GM20000 (cell line): ENCODE measurements at places on chromosomes 11 and 22.
A peak's percentile ranks its signal among the peaks of the same experiment; 100 is the strongest.

GRCh38 chr11:122563761-122564160 is 91.8 kb upstream of the UBASH3B start:
- DNase-seq, result no peak

- DNase-seq, result no peak
These were observed 30.9 kb downstream of the PPM1F start for GRCh38 chr22:21921729-21922128.

DNA sequence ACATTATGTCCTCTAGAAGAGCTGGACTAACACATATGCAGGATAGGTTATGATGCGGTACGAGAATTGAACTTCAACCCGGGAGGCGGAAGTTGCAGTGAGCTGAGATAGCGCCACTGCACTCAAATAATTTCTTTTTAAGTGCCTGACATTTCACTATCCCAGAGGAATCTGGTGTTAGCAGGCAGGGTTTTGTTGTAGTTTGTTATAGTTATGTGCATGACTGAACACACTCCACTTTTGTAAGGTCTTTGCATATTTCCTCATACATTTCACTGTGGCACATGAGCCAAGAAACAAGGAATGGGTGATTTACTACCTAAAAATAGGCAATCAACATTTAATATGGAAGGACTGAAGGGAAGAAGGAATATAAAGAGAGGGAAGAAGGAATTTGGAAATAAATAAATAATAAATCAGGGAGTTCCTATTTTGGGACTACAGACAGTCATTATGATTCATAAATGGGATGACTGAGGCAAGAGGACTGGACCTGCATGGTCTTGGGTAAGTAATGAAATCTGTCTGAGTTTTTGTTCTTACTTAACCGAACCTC is 8.7 kb upstream of the HIPK3 start:
- DNase-seq, result no peak

DNA sequence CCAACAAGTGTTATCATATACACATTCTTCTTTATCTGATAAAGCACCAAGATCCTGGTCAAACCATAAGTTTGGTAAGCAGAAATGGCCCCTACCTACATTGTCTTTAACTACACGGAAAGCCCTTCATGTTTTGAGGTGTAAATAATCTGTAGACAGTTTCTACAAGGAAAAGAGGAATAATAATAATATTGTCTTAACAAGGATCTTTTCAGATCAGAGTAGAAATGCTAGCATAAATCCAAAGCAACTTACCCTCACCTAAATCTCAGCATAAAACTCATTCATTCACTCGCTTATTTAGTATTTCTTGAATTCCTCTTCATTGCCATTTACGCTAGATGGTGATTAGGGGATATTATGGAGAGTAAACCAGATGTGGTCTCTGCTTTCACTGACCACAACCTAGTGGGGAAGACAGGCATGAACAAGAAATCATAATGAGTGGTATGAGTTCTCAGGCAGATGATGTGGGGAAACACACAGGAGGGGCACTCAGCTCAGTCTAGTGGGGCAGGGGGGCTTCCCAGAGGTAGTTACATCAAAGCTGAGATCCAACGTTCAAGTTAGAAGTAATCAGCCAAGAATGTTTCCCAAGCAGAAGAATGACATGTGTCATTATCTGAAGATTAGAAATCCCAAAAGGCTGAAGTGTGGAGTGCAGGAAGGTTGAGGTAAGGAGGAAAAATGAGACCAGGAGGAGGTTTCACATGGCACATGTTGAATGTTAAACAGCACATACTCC is 65.4 kb upstream of the ZC3H12C start:
- peak; percentile 27 for DNase-seq

- DNase-seq, result peak; percentile 89
These were observed 921 bp downstream of the C1QTNF5 start for GRCh38 chr11:119339589-119340334.

DNA sequence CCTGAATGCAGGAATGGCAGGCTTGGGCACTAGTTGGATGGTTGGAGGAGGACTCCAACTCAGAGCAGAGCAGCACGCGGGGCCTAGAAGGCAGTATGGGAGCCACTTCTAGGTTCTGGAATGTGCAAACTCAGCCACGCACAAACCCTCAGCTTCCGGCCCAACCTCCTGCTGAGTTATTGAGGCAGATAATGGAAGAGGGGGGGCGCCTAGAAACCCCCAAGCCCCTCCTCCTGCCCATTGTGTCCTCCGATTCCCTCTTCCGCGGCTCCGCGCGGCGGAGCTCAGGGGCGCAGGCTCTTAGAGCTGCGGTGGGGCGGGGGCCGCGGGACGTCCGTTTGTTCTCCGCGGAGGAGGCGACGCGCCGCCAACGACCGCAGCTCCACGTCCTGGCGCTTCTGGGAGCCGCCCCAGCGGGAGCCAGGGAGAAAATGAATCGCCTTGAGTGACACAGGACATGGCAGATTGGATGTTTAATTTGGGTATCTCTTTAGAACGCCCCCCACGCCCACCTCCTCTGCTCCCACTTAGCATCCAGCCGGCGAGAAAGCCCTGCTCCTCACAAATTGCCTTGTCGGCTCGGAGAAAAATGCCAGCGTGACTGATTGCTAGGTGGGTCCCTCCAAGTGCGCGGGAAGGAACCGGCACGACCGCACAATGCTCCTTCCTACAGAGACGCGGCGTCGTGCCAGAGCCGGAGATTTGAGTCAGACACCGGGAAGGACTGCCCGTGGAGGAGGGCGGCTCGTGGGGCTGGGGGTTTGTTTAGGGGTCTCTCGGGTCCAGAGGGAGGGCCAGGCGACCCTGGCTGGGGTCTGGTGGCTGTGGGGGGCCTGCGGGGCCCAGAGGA is 144.6 kb downstream of the NECTIN1 start:
- DNase-seq, result no peak

DNA sequence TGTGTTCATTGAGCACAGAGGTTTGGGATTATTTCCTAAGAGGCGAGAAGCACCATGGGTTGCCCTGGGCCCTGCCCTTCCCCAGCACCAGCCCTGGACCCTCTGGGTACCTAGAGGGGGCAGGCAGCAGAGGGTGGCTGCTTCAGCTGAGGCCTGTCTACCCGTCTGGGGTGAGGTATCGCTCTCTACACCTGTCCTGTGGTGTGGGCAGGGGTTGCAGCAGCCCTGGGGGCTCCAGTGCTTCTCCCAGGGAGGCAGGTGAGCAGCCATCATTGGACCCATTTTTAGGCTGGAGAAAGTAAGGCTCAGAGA is 15.6 kb downstream of the PRDM11 start:
- DNase-seq, result no peak

DNA sequence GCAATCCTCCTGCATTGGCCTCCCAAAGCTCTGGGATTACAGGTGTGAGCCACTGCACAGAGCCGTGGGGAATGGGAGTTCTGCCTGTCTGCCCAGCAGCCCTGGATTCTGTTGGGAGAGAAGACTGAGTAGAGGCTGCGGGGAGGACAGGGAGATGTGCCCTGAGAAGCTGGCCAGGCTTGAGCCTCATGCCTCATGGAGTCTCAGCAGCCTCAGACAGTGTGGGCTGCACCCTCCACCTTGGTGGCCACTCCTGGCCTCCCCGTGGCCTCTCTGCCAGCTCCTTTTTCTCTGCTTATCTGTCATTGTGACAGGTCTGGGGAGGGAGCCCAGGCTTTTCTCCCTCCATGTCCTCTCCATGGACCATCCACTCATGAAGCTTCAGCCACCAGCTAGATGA is 43.2 kb downstream of the DKK3 start:
- no peak for DNase-seq

GRCh38 chr11:124839972-124840621 is 25.1 kb upstream of the ROBO3 start:
- DNase-seq, result no peak

DNA sequence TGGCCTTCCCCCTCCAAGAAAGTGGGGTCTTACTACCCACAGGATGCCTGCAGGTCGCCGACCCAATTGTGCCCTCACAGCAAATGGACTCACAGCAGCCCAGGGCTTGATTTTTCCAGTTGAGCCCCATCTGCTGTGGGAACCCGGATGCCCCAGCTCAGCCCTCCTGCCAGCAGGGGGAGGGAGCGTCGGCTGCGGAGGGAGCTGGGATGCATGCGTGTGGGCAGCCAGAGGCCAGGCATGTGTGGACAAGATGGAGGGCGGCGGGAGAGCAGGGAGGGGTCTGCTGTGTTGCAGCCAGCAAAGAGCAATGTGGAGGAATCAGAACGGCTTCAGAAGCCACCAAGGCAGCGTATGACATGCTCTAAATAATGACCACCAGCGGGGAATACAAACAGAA is 41.0 kb upstream of the EIF3D start:
- DNase-seq, result no peak

DNA sequence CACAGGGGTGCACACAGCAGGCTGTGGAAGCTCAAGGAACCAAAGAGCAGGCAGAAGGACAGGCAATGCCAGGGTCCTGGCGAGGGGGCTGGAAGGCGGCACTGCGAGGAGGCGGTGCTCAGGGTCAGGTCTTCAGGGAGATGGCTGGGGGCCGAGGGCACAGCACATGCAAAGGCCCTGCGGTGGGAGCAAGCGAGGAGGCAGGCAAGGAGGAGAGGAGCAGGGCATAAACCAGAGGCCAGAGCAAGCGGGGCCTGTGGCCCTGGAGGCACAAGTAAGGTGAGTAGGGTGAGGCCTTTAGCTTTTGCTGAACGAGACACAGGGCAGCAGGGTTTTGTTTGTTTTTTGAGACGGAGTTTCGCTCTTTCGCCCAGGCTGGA is 126.9 kb downstream of the ARHGAP8 start:
- DNase-seq, result no peak

DNA sequence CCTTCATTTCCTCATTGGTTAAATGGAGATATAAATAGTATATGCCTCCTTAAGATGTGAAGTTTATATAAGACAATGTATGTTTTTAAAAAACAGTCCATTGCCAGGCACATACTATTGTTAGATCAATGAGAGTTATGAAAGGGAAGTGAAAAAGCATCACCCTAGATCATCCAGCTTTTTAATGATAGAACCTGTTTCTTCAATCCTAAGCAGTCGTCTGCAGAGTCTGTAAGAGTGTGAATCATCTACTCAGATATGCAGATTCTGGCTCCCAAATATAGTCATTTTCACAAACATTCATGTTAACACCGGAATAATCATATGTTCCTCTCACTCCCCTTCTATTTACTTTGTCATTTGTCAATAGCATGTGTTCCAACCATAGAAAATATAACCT is 65.3 kb upstream of the SLN start:
- DNase-seq, result peak; percentile 34

DNA sequence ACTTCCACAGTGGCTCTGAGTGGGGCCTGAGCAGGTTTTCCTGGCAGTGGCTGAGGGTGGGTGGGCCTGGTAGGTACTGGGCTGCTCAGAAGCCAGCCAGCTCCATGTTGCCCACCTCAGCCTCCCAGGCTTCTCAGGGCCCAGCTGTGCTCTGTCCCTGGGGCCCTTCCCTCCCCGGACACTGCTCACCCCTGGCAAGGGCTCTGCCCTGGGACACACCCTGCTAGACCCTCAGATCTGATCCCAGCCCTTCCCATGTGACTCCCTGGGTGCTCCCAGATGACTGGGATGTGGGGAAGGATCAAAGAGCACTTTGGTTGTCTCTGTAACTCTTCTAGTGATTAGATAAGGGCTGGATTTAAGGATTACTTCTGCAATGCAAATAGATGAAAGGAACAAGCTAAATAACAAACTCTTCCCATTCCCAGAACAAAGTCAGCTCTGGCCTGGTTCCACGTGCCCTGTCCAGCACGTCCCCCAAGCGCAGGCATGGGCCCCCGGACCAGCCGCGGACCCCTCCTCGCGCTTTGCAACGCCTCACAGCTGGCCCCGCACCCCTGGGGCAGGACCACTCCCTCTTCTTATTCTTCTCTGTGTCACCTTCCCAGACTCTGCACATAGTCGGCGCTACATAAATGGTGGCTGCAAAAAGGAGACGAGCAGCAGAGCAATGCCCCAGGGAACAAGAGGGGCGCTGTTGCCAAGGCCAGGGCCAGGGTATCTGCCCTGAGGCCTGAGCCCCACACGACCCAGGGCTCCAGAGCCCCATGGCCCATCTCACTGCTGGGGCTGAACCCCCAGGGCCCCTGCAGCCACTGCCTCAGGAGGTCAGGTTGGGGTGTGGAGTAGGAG is 5.7 kb upstream of the KRTAP5-6 start:
- no peak for DNase-seq

DNA sequence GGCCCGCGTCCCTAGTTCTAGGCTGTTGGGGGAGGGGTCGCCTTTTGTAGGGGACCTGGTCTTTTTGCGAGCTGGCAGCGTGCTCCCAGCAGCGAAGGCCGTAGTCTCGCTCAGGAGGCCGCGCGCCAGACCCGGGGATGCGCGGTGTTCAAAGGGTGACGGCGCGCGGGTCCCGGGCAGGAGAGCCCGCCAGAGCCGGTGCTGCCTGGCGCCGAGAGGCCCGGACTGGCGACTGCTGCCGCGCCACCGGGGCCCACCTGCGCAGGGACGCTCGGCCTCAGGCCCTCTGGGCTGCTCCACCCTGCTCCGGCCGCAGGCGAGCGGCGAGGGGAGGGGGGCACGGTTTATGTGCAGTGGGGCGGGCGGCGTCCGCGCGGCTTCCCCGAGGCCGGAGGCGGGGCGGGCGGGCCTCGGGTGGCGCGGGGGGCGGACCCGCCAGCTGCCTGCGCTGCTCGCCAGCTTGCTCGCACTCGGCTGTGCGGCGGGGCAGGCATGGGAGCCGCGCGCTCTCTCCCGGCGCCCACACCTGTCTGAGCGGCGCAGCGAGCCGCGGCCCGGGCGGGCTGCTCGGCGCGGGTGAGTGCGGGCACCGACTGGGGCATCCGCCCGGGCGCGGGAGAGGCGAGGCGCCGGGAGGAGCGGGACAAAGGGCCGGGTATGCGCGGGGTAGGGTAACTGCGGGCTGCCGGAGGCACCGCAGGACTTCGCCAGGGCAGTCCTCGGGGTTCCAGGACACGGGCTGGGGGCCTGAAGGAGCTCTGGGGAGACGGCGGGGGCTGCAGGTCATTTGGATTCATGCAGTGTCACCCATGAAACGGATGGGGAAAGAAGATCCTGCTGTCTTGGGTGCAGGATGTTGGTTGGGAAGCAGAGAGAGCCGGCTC is at the start of gene PRSS23:
TSS of gene PRSS23 (plus strand) at position 467 of the 884 bp plus-strand sequence. CDS start 7,102 bp downstream, outside the sequence.
- peak; percentile 52 for DNase-seq

GRCh38 chr22:46391486-46392136 is 56.1 kb downstream of the TRMU start:
- no peak for DNase-seq

DNA sequence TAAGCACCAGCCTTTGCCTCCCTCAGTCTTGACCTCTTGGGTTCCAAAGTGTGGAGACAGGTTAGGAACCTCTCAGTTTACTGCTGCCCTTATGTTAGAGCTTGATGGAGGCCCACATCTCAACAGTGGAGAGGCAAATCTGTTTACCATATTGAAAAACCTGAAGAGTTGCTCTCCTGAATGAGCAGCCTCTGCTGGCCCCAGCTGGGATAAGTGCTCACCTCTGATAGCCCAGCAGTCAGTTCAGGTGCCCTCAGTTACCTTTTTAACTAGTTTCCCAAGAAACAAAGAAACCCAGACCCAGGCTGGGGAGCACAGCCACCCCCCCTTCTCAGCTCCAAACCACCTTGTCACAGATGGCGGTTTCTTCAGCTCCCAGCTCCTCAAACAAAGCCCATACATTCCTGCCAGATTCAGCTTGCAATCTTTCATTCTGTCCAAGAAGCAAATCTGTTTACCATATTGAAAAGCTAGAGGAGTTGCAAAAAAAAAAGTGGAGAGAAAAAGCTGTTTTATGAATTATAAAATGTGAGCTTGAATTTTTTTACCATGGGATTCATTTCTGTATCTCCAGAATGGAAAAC is 57.2 kb downstream of the PPFIBP2 start:
- DNase-seq, result no peak
